Stimulated activated memory B cell treated with anti-CD40 and anti-IgM and Interleukin-4, amounts not matched to agents 10 μg/mL and 1 μg/mL and 100 μg/mL, for 72 hours (primary cell): ENCODE measurements at places on chromosomes 2 and 18.

GRCh38 chr2:183035954-183036669, 2.1 kb downstream of the NCKAP1 start:
- peak; percentile 59 for ATAC-seq

- ATAC-seq = no peak
Observed at GRCh38 chr2:129024796-129025195, 706.1 kb upstream of the HS6ST1 start.

DNA sequence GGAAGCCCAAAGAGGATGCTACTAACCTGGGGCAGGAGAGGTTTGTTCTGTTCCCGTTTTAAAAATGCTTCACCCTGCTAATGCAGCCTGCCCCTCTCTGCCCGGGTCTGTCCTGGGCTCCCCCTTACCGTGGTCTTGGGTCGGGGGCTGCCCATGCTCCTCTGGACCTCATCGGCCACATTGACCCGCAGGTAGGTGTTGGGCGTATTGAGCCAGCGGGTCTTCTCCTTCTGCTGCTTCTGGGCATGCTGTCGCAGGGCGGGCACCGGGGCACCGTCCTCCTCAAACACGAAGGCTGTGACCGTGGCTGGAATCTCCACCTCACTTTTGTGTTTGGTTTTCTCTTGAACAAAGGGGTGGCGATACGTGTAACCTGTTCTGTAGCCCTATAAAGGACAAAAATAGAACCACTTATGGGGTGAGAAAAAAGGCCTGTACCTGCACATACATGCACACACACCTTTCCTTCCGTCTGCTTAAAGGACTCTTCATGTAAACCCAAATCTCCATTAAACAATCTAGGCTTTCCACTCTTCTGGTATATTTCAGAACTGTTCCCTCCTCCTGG, 89.3 kb downstream of the ADD2 start:
- ATAC-seq = peak; percentile 42

DNA sequence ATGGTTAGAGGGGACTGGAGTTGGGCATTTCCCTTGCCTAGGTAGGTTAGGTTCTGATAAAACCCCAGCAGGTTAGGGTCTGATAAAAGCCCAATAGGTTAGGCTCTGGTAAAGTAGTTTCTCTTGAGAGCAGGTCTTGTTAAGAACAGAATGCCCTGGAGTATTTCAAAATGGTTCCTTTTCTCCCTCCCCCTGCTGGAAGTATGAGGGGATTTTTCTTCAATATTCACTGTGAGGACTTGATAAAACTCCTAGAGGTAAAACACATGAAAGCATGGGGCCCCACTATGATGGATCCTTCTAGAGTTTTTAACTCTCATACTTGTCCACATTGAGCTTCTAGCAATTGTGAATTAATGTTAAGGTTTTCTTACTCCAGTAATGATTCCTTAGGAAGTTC, 27.6 kb downstream of the ANKAR start:
- no peak for ATAC-seq

- no peak for ATAC-seq
Observed at GRCh38 chr18:60082282-60082681, 182.5 kb downstream of the PMAIP1 start.

- ATAC-seq = no peak
Observed at GRCh38 chr2:36512705-36513104, 85.3 kb downstream of the FEZ2 start.

- no peak for ATAC-seq
Observed at GRCh38 chr2:120902592-120902991, 166.9 kb downstream of the GLI2 start.

GRCh38 chr2:111703759-111704158, 180.2 kb downstream of the ANAPC1 start:
- ATAC-seq = no peak

DNA sequence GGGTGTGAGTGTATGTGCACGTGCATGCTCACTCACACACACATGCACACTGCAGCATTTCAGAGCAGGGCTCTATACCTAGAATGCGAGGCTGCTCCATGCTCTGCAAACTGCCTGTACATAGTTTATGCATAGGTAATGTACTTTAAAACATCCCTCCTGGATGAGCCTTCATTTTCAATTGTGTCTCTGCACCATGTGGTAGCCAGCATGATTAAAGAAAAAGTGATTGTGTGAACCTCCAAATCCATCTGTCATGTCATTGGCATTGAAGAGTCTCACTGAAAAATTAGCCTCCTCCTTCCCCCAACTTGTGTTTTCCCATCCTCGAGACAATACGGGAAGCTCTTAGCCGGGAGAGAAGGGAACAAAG, 120.9 kb upstream of the SPATS2L start:
- no peak for ATAC-seq

- no peak for ATAC-seq
Observed at GRCh38 chr2:32783469-32783868, 155.6 kb downstream of the TTC27 start.

- no peak for ATAC-seq
Observed at GRCh38 chr2:56229397-56230060, 45.7 kb downstream of the CCDC85A start.

- no peak for ATAC-seq
Observed at GRCh38 chr2:52113338-52113737, 1081.4 kb upstream of the NRXN1 start.

DNA sequence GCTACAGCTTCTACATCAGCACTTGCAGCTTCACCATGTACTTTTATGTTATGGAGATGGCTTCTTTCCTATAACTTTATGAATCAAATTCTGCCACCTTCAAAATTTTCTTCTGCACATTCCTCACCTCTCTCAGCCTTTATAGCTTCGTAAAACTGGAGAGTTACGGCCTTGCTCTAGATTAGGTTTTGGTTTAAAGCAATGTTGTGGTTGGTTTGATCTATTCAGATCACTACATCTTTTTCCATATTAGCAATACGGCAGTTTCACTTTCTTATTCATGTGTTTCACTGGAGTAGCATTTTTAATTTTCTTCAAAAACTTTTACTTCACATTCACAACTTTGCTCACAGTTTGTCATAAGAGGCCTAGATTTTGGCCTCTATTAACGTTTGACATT, 242.9 kb upstream of the GYPC start:
- no peak for ATAC-seq

DNA sequence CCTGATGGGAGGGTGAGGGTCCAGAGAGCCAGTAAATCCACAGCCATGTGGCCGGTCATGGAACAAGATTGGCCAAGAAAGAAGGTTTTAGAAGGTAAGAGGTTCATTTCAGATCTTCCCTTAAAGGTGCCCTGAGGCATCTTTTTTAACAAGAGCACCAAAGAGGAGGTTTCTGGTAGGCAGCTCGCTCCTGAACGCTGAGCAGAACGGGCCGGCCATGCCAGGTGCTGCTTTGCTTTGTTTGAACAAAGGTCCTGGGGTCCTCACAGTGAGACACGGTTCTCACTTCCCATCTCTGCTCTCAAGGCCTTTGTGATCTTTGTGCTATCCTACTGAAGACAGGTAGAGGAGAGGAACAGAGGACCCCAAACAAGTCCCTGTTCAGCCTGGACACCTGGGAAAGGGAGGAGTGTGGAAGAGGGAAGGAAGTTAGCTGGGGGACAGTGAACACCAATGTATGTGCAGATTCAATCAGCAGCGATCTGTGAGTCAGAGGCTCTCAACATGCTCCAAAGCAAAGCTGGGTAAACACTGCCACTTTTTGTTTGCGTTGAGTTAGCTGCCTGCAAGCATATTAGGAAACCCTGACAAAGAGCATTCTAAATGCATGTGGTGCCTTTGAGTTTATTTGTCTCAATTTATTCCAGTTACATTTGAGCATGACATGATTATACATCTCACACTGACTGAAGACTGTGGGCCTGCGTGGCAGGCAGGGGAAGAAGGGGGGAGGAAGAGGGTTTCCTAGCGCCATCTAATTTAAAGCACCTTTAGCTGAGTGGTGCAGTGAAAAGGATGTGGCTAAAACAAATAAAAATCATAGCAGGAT, 102.4 kb downstream of the ASB1 start:
- no peak for ATAC-seq

DNA sequence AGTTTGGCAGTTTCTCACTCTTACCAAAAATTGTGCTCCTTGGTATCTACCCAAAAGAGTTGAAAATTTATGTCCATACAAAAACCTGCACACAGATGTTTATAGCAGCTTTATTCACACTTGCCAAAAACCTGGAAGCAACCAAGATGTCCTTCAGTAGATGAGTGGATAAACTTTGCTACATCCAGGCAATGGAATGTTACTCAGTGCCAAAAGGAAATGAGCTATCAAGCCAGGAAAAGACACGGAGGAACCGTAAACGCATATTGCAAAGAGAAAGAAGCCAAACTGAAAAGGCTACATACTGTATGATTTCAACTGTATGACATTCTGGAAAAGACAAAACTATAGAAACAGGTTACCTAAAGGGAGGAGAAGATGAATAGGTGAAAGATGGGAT, 36.1 kb downstream of the TMEM163 start:
- ATAC-seq = no peak

DNA sequence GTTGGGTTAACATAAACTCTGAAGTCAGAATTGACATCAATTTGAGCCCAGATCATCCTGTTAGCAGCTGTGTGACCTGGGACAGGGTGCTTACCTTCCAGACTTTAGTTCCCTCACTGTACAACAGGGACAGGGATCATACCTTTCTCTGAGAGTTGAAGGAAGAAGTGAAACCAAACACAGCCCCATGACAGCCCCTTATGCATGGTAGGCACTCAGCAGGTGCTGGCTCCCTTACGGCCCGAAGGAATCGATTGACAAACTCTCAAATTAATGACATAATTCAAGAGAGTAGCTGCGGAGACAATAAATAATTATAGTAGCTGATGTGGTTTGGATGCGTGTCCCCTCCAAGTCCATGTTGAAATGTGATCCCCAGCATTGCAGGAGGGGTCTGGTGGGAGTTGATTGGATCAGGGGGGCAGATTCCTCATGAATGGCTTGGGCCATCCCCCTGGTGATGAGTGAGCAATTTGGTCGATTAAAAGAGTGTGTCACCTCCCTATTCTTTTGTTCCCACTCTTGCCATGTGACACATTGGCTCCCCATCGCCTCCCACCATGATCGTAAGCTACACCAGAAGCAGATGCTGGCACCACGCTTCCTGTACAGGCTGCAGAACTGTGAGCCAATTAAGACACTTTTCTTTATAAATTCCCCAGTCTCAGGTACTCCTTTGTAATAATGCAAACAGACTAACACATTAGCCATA, 72.4 kb downstream of the ODC1 start:
- peak; percentile 68 for ATAC-seq

GRCh38 chr2:229553091-229553490, 161.3 kb downstream of the DNER start:
- no peak for ATAC-seq

- ATAC-seq = peak; percentile 79
Observed at GRCh38 chr2:74481961-74482800, 617 bp downstream of the CCDC142 start.
